ENCODE measurements at places on chromosomes 1 and 21.

GRCh38 chr1:33255347-33256220, 708 bp upstream of the ZNF362 start:
- peak; percentile 76 for DNase-seq

DNA sequence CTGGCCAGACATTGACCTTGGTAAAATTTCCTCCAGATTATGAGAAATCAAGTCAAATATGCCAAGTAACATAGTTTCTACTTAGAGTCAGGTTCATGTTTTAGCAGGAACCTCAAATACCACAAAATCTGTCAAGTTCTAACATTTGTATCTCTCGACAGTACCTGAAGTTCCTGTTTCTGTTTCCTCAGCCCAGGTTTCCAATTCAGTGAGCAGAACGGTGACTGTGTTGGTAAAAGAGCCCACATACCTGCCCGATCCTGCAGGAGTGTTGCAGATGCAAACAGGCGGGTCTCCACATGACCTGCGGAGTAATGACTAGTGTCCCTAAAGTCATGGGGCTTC, 57.9 kb upstream of the LGALS8 start:
- no peak for DNase-seq

- DNase-seq: peak; percentile 84
Measured at GRCh38 chr1:168603501-168604110, 27.2 kb downstream of the XCL1 start.

DNA sequence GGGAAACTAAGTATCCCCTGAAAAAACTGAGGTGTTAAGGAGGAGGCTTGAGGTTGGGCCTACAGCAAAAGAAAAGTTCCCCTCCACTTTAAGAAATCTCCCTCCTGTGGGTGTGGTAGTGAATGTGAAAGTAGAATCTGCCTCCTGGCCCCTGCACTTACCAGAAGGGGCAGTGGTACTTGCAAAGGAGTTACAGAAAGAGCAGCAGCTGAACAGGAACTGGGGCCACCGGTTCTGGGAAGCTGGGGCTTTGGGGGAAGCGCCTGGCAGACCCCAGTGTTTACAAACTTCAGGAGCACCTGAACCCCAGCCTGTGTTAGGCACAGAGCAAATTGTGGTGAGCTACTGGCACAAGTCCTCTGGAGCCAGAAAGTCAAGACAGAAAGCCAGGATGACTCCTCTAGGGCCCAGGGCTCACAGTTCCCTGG, 250.2 kb upstream of the FGGY start:
- no peak for DNase-seq

DNA sequence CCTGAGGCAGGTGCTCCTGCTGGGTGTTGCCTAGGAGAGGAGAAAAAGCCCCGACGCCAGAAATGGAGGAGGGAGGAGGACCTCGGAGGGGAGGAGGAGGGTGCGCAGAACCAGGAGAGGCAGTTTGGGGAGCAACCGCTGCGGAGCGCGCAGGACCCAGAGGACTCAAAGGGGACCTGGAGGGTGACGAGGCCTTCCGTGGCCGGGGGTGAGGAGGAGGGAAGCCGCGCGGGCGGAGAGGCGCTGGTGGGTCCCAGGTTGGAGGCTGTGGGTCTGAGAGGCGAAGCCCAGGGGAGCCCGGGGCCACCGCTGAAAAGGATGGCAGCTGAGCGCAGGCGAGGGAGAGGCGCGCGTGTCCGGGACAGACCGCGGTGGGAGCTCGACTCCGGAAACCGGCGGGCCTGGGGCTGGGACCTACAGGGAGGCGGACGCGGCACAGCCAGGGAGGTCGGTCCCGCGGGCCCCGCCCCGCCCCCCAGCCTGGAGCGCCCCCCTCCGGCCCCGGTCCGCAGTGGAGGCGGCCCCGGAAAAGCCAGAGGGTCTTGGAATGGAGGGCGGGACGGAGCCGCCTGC, 15.1 kb downstream of the RNF223 start:
- peak; percentile 32 for DNase-seq

GRCh38 chr1:67629370-67630075, 55.5 kb upstream of the GADD45A start:
- DNase-seq: no peak

DNA sequence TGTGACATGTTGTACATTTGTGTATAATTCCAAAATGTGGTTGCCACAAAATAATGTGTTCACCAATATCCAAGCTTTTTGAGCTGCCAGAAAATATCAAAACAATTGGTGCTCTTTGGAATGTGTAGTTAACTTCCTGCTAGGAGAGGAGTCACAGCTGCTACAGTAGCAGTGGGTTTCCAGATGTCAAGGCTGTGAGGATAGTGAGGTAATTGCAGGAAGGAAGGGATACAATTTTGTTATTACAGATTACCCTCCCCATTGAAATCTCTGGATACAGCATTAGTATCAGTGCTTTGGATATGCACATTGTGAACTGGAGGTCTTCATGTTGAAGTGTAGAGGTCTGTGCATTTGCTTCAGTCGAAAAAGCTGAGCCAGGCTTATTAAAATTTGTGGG, 253.2 kb downstream of the PTPRC start:
- DNase-seq: no peak

DNA sequence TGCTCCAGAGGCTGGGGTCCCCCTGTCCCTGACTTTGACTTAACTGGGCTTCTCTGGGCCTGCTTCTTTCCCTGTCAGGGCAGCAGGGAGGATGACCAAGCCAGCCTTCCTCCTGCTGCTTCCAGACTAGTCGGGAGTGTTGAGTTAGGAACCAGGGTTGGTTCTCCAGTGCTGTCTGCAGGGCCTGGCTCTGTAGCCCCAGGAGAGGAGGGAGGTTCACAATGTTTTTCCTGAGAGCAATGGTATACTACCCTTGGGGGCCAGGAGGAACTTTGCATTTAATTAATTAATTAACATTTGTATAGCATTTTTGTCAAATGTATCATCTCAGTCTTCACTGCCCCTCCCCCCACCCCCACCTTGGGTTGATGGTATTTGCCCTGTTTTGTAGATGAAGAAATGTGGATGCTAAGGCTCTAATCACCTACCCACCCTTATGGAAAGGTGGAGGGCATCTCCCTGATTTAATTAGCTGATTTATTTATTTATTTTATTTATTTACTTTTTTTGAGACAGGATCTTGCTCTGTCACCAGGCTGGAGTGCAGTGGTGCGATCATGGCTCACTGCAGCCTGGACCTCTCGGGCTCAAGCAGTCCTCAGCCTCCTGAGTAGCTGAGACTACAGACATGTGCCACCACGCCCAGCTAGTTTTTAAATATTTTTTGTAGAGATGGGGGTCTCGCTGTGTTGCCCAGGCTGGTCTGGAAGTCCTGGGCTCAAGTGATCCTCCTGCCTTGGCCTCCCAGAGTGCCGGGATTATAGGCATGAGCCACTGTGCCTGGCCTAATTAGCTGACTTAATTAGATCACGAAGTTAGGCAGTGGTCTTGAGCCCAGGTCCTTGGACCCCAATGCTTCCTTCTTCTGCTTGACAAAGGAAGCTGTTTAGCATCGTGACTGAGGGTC, 6.6 kb downstream of the H6PD start:
- DNase-seq: no peak

GRCh38 chr21:44527156-44527982, 12.6 kb downstream of the KRTAP10-1 start:
- DNase-seq: peak; percentile 2

- no peak for DNase-seq
Measured at GRCh38 chr1:95223110-95223509, 10.9 kb upstream of the RWDD3 start.

- peak; percentile 3 for DNase-seq
Measured at GRCh38 chr1:97929874-97930851, 9.3 kb upstream of the DPYD start.

GRCh38 chr1:223500560-223501425, 107.6 kb downstream of the CCDC185 start:
- DNase-seq: peak; percentile 13
